ENCODE measurements at places on chromosomes 5 and 9.

- no peak for DNase-seq
Measured at GRCh38 chr9:129567329-129567728, 53.6 kb downstream of the C9orf50 start.

GRCh38 chr5:40603378-40603777, 76.3 kb upstream of the PTGER4 start:
- no peak for DNase-seq

- DNase-seq = peak; percentile 90
Measured at GRCh38 chr9:99819123-99819855, 2.4 kb upstream of the NR4A3 start.

DNA sequence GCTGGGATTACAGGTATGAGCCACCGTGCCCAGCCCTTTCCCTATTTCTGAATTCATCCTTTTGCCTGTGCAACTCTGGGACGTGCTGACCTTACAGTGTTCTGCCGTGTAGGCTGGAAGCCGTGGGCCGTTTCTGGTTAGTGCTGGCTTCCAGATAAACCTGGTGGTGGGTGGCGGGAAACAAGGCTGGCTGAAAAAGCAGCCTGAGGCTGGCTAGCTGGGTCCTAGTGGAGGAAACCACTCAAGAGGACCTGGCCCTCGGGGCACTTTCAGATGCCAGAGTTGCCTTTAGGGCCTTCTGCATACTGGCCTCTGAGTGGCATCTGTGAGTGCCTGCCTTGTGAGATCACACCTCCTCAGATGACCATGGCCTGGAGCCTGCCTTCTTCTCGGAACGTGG, 26.9 kb downstream of the GALNT12 start:
- DNase-seq = no peak

- DNase-seq = peak; percentile 81
Measured at GRCh38 chr5:176536132-176536901, 885 bp downstream of the RNF44 start.

DNA sequence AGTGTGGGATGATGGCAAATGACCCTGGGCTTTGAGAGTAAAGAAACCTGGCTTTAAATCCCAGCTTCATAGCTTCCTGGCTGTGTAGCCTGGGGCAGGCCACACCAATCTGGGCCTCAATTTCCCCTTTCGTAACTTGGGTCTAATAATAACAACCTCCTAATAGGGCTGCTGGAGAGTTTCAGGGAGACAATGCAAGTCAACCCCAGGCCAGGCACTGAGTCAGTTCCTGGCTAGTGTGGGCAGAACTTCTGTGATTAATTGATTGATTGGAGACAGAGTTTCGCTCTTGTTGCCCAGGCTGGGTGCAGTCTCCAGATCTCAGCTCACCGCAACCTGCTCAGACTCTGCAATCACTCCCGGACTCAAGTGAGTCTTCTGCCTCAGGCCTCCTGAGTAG, 3.3 kb upstream of the SH2D3C start:
- no peak for DNase-seq

GRCh38 chr9:121778252-121779225, 127.1 kb downstream of the DAB2IP start:
- DNase-seq = no peak

DNA sequence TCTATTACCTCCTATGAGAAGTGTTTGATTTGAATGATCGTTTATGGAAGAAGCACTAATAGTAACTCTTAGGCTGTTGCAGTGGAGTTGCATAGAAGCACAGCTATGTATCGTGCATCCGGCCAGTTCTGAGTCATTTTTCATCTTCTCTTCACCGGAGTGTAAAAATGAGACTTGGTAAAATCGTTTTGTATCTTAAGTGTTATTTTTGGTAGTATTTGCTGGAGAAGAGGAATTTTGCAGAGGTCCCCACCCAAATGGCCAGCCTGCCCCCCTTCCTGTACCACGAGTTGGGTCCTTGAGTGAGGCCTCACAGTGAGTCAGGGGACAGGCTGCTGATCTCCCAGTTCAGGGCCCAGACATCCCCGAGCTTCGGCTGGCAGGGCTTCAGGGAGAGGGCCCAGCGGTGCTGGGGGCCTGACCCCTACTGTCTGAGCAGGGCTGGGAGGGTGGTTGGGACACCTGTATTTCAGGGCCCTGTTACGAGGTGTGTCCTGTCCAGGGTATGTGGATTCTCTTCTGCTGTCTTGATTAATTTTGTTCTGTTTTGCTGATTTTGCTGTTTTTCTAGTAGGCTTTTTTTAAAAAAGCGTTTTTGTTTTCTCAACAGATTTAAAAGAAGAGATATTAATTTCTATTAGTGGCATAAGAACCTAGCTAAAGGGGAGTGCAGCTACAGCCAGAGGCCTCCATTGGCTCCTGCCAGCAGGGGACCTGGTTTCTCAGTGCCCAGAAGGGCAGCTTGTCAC, 210.8 kb downstream of the TRIO start:
- DNase-seq = no peak

DNA sequence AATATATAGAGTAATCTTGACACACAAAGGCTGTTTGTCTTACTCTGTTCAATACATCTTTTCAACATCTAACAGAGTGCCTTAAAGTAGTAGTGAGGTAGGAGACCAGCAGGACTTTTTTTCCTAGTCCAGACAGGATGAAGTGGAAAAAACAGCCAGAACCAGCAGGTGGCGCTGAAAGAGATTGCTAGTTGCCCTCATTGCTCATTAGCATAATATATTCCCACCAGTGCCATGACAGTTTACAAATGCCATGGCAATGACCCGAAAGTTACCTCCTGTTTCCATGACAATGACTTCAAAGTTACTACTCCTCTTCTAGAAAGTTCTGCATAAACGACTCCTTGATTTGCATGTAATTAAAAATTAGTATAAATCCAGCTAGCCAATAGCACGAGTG, 387.4 kb downstream of the ACTL7B start:
- peak; percentile 60 for DNase-seq

DNA sequence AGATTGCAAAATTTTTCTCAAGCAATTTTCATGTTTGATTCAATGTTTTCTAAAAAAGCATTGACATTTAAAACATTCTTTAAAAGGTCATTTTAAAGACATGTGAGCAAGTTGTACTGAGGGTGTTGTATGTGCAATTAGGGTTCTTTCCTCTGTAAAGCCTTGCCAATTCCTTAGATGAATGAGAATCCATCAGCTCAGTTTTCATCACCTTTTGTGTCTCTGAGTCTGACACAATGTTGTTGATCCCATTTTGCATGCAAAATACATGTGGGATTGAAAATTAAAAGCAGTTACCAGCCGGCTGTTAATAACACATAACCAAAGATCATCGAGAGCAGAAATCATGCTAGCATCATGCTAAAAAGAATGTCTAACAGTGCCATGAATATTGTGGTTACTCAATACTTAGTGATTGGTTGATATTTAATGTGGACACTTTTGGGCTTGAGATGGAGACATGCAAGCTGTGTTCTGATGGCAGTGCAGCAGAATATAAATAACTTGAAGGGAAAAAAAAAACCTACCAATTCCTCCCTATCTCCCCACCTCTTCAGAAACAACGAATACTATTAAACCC, 57.7 kb downstream of the FGF10 start:
- DNase-seq = no peak

DNA sequence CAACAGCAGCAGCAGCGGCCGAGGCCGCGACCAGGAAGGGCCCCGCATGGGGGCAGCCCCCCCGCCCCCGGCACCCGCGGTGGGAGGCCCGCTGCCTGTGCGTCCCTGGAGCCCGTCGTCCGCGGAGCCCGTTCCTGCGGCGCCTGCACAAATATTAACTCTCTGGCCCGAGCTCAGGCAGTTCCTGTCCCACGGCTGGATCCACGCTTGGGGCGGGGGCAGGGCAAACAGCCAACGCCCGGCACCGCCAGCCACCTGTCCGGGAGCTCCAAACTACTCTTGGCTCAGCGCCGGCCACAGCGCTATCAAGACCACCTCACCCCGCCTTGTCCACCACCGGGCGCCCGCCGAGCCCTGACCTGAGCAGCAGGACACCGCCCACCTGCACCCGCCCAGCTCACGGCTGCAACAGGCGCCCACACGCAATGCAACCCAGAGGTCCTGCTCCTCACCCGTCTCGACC, at the start of gene LRRC26:
LRRC26 (minus strand) TSS at position 156 of the 463 bp plus-strand sequence; CDS start at position 48, 108 bp downstream.
- no peak for DNase-seq

- no peak for DNase-seq
Measured at GRCh38 chr5:143241892-143242291, 161.6 kb downstream of the NR3C1 start.

GRCh38 chr9:70119786-70120185, 76.1 kb downstream of the MAMDC2 start:
- no peak for DNase-seq

GRCh38 chr5:59209758-59210359, 627.0 kb downstream of the RAB3C start:
- no peak for DNase-seq

GRCh38 chr5:108813673-108814072, 66.0 kb downstream of the FER start:
- no peak for DNase-seq

GRCh38 chr5:14213813-14214585, 70.9 kb downstream of the TRIO start:
- no peak for DNase-seq

DNA sequence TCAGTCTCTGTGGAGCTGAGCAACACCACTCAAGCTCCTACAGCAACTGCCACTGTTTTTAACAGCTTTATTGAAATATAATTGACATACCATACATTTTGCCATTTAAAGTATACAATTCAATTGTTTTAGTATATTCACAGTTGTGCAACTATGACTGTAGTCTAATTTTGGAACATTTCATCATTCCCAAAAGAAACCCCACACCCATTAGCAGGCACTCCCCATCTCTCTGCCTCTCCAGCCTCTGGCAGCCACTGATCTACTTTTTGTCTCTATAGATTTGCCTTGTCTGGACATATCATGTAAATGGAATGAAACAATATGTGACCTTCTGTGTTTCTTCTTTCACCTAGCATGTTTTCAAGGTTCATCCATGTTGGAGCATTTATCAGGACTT, 43.5 kb downstream of the RUSC2 start:
- no peak for DNase-seq

Measured in OCI-M1 (cell line).